ENCODE measurements at places on chromosomes 6 and 20.

GRCh38 chr6:358432-358831 lies 33.1 kb upstream of the IRF4 start:
- no peak for DNase-seq

- no peak for DNase-seq
Observed at GRCh38 chr6:31898383-31899011, 999 bp upstream of the EHMT2 start.

GRCh38 chr20:24273251-24273650 lies 196.2 kb upstream of the SYNDIG1 start:
- no peak for DNase-seq

- DNase-seq = no peak
Observed at GRCh38 chr6:151121900-151122299, 117.9 kb upstream of the AKAP12 start.

GRCh38 chr6:1736346-1737105 lies 126.8 kb downstream of the FOXC1 start:
- no peak for DNase-seq

DNA sequence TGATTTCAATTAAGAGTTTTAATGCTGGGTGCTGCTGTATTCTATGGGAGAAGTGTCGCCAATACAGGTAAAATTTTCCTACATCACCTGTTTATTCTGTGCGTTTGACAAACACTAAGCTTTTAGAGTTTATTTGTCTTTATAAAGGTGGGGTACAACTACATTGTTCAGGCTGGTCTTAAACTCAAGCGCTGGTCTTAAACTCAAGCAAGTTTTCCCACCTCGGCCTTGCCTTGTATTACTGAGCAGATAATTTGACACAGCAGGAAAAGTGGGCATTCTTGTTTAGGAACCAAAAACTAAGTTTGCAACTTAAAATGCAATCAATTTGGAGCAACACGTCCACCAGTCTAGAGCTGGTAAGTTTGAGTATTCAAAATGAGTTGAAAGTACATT lies 112.9 kb upstream of the BTN3A2 start:
- no peak for DNase-seq

- no peak for DNase-seq
Observed at GRCh38 chr20:57774111-57774880, 64.5 kb upstream of the PMEPA1 start.

DNA sequence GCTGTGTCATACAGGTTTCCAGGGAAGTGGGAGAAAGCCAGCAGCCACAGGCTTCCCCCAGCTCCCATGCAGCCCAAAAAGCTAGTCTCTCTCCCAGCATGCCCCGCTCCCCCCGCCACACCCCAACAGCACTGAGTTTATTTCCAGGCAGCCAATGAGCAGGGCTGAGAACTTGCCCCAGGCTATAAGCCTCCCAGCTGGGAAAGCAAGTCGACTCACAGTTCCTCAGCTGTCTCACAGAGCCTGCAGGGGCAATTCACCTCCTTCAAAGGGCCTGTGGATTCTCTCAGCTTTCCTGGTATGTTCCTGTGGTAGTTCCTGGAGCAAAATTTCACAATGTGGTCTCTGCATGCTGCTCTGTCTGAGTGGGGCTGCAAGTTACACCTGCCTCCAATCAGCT lies 34.2 kb downstream of the PAX1 start:
- no peak for DNase-seq

- DNase-seq = no peak
Observed at GRCh38 chr6:119259027-119259426, 90.5 kb downstream of the MAN1A1 start.

GRCh38 chr6:69105288-69105687 lies 470.2 kb downstream of the ADGRB3 start:
- DNase-seq = no peak

GRCh38 chr20:47304287-47304686 lies 52.2 kb downstream of the ZMYND8 start:
- no peak for DNase-seq

DNA sequence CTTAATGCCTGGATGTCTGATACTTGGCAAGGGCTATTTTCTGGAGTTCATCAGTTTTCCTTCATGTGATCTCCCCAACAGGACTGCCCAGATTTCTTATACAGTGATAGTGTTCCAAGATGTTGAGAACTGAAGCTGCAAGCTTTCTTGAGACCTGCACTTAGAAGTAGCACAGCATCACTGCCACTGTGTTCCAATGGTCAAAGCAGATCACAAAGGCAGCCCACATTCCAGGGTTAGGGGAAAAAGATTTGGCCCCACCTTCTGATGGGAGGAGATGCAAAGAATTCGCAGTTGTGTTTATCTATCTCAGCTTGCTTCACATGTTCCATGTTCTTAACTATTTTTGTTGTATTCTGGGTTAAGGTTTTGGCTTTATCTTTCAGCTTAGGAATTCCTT lies 78.2 kb downstream of the GPX5 start:
- DNase-seq = no peak

DNA sequence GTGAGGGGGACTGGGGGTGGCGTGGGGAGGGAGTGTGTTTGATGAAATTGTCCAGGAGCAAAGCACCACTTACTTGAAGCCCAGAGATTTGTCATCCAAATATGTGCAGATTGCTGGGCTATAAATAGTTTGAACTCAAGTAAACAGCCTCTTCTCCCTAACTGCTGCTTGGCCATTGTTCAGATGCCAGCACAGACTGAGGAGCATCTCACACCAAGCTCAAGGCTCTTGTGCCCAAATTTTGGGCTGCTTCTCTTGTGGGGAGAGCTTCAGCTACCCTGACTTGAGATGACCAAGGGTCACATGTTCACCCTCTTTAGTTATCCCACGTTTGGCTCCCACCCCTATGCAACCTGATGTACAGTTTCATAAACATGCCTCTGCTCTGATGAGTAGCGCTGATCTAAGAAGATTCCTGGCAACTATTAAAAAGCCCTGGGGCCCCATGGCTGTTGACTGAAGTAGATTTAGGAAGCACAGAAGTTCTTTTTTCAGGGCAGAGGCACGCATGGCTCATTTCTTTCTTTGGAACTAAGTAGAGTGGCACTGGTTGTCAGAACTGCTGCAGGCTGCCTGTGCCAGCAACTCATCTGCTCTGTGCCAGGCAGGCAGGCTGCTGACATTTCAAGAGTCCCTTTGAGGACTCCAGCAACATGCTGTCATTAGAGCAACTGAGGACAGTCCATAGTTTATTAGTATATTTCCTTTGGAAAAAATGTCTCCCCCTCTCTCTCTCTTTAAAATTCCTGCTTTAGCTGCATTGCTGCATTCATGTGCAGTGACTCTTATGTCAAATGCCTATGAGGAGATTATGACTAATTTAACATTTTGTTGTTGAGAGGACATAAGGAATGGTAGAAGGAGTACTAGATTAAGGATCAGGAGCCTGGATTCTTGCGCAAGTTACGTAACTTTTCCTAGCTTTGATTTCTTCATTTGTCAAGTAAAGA lies 9.6 kb upstream of the PKIG start:
- DNase-seq = no peak
